ENCODE measurements at places on chromosomes 16 and 17. TPM values are rescaled to one million over a fixed set of nuclear protein-coding genes. Genes with fewer than 3 reads are reported as not detected.

DNA sequence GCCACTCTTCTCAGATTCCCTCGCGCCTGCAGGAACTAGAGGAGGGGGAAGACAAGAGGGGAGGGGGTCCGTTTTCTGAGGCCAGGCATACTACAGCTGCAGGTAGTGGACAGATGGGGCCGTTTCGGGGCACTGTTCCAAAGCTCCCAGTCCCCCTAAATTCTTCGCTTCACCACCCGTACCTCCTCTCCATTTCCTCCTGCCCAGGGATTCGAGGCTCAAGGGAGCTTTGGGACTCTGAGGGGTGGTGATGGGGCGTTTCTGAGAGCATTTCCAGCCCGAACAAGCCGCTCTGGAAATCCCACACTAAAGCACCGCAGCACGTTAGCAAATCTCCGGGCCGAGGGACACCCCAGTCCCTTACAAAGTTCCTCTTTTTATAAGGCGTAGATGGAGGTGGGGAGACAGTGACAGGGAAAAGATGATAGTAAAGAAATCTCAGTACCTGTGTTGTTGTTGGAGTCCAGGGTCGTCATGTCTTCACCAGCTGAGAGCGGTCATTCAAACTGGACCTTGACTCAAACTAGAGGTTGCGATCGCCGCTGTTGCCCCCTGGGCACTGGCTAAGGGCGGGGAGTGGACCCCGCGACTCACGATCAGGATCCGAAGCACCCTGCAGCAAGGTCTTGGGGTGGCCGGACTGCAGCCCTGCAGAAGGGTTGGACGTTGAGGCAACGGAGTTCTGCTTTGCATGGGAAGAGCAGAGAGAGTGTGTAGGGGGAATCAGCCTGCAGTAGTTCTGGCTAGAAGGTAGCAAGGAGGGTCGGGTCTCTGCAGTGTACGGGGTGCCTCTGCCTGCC, 570 bp downstream of the NR1D1 start:
- DNase-seq: no peak

Gene ADAD2
- not detected for polyA plus RNA-seq

DNA sequence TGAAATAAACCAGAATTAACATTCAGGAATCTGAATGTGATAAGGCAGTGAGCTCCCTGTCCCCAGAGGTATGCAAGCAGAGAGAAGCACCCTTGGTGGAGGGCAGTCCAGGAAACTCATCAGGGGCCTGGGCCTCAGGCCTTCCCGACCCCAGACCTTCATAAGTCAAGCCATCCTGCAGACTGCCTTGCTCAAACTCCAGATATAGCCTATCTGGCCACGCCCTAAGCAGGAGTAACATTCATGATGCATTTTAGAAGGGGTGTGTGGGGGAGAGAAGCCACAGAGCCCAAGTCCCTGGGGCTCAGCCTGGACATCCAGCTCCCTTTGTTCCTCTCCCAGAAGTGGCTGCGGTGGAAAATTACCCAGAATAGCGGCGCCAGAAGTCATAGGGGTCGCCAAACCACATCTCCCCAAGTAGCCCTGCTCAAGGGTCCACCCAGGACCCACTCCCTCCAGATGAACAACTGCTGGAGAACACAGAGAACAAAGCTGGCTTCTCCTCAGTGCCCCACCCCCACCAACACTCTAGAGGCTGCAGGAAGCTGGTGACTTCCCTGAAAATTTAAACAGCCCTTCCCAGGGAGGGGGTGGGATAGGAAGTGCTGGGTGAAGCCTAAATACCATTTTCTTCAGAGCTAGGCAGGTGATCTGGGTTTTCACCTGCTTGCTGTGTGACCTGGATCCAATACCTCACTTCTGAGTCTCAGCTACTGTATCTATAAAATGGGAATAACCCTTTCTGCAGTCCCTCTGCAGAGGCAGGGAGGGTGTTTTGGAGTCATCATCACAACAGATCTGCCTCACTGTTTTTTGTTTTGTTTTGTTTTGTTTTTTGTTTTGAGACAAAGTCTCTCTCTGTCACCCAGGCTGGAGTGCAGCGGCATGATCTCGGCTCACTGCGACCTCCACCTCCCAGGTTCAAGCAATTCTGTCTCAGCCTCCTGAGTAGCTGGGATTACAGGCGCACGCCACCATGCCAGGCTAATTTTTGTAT, 1.5 kb upstream of the SREBF1 start:
- DNase-seq: no peak

GRCh38 chr17:81667754-81668153, 1.2 kb downstream of the CCDC137 start:
- no peak for DNase-seq

DNA sequence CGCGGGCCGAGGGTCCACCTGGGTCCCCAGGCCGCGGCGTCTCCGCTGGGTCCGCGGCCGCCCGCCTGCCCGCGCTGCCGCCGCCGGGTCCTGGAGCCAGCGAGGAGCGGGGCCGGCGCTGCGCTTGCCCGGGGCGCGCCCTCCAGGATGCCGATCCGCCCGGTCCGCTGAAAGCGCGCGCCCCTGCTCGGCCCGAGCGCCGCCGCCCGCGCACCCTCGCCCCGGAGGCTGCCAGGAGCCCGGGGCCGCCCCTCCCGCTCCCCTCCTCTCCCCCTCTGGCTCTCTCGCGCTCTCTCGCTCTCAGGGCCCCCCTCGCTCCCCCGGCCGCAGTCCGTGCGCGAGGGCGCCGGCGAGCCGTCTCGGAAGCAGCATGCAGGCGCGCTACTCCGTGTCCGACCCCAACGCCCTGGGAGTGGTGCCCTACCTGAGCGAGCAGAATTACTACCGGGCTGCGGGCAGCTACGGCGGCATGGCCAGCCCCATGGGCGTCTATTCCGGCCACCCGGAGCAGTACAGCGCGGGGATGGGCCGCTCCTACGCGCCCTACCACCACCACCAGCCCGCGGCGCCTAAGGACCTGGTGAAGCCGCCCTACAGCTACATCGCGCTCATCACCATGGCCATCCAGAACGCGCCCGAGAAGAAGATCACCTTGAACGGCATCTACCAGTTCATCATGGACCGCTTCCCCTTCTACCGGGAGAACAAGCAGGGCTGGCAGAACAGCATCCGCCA, 504 bp downstream of the FOXC2 start:
- no peak for DNase-seq

Gene ARHGDIG
- 0.22 TPM for polyA plus RNA-seq

Gene TCAP
- polyA plus RNA-seq: 0.22 TPM

Gene HEXIM1
- polyA plus RNA-seq: 16.0 TPM

Gene TP53TG3C
- polyA plus RNA-seq: not detected

GRCh38 chr17:47792979-47793378, 28.6 kb downstream of the OSBPL7 start:
- DNase-seq: no peak

Gene ADCY9
- 28.2 TPM for polyA plus RNA-seq

Gene TMEM204
- 42.4 TPM for polyA plus RNA-seq

DNA sequence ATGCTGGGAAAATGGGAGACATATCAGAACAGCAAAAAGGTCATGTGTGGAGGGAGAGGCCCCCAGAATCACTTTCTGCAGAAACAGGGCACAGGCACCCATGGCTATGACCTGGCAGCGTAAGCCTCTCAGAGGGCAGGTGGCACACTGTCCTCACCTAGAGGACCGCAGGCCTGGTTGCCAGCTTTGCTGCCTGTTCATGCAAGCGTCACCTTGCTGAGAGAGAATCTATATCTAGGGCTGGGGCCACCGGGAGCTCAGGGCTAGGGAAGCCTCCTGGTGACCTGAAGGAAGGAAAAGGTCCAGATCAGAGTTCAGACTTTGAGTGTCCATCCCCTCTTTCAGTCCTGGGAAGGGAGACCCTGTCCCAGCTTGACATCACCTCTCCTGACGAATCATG, 78.7 kb downstream of the GOSR1 start:
- DNase-seq: no peak

Gene CTRB2
- polyA plus RNA-seq: not detected
